Foreskin keratinocyte (primary cell): ENCODE measurements at places on chromosomes 4 and X.

- no peak for DNase-seq
These were observed 120.7 kb upstream of the HCCS start for GRCh38 chrX:10990418-10990817.

DNA sequence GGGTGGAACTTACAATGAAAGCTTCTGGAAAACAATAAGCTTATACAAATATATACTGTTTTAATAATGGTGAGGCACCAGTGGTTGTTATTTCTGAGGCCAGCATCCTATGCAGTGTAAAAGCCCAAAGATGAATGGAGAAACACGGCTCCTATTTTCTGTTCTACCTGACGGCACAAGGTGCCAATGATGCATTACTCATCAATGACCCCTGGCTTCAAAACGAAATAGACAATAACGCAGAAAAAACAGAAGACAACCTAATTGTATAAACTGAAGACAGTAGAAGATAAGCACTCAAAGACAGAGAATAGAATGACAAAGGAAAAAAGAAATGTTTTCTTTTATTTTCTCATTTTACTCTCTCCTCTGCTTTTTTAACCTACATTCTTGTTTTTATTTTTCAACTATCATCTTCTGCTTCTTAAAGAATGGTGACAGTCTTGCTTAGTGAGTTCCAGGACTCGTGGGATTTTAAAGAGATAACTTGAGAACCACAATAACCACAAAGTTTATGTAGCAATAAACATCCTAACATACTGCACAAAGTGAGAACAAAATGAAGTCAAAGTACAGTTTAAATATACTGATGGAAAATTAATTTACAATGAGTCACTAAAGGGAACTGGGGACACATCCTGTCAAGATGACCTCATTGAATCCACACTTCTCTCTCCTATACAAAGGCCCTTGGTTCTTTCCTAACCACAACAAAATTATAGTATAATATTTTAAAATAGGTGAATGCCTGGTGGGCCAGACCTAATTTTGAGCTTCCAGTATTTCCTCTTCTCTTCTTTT lies 169.8 kb downstream of the BTC start:
- peak; percentile 89 for DNase-seq

DNA sequence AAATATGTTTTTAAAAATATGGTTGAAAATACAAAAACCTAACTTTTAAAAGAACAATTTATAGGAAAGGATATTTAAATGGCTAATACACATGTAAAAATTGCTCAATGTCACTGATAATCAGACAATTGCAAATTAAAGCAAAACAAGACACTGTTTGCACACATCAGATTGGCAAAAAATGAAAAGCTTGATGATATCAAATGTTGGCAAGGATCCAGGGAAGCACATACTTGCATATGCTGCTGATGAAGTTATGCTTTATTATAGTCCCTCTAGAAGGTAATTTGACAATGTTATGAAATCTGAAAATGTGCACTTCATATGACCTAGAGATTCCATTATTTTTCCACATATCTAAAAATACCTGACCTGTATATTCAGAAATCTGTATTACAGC lies 45.7 kb upstream of the EPGN start:
- no peak for DNase-seq

DNA sequence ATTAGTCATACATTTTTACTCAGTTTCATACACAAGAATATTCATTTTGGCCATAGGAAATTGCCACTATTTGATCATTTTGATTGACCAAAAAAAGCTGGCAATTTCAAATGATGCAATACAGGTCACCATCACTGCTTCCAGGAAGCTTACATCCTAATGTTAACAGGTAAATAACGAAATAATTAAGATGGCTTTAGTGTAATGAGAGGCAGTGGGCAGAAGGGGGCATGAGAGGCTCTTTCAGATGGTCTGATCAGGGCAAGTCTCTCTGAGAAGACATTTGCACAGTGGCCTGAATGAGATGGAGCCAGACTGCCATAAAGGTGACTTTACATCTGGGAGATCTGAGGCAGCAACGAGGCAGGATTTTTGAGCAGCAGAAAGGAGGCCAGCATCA lies 170.7 kb downstream of the SLIT2 start:
- no peak for DNase-seq

- no peak for DNase-seq
These were observed 207.3 kb upstream of the CLNK start for GRCh38 chr4:10891866-10892265.

DNA sequence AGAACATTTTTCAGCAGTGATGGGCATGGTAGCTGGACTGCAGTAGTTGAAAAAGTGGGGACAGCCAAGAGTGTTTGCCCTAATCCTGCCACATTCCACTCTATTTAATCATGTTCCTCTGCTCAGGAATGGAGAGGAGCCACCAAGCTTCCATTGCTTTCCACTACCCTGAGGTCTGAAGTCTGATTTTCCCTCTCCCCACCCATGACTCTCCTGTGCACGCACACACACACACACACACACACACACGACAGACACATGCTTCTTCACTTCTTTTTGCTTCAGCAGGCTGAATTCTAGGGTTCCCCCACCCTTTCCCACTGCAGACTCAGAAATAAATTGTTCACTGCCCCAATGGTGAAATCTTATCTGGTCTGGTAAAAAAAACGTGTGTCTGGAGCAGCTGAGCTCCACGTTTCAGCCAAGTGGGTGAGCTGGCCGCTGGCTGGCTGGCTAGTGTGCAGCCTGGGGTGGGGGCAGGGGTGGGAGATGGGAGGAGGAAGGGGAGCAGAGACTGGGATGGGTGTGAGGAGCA lies 142.7 kb upstream of the NALF2 start:
- peak; percentile 34 for DNase-seq

- no peak for DNase-seq
These were observed 35.4 kb downstream of the NPNT start for GRCh38 chr4:105930698-105931097.

DNA sequence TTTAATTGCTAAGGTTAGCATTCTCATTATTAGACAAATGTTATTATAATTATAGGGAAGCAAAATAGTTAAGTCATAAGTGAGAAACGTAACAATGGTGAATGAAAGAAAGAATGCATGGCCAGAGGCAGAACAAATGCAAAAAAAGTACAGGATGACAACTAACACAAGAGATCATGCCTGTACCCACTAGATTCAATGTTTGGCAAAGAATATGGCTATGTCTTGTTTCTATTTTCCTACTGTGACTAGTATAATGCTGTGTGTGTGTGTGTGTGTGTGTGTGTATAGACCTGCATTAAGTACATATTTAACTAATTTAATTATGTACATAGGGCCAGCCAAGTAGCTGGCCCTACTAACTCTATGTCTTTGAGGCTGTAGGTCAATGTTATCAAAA lies 12.9 kb upstream of the BMP2K start:
- DNase-seq: peak; percentile 28

- no peak for DNase-seq
These were observed 88.0 kb upstream of the CBR4 start for GRCh38 chr4:169098054-169098497.

- no peak for DNase-seq
These were observed 480.9 kb downstream of the PCDH11X start for GRCh38 chrX:92260102-92260501.

GRCh38 chr4:120088507-120088906 lies 21.9 kb upstream of the MAD2L1 start:
- DNase-seq: no peak

DNA sequence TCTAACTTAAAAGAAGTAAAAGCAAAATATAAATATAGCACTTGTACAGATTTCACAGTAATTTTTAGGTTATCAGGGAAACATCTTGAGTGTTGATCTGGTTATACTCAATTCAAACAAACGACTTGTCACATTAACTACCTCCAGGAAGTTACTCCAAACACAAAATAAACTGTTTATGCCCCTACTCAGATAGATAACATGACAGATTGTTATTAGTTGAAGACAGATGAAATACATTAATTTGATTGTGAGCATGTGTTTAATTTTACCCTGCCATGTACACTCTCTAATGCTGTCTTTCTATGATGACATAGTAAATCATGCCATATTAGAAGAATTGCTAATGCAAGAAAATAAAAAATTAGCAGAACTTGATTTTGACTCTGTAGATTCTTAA lies 88.0 kb downstream of the RAB28 start:
- no peak for DNase-seq

DNA sequence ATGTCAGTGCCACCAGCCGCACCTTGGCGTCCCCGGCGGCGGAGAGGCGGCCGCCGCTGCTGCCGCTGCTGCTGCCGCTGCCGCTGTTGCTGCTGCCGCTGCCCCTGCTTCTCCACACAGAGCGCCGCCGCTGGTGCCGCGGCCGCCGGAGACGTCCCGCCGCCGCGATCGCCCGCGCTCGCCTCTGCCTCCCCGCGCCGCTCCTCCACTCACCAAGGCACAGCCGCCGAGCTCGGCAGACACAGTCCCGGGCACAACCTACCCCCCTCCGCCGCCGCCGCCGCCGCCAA lies at the start of gene PPP3CA:
TSS of gene PPP3CA (minus strand) at position 260 of the 290 bp plus-strand sequence.
- no peak for DNase-seq

DNA sequence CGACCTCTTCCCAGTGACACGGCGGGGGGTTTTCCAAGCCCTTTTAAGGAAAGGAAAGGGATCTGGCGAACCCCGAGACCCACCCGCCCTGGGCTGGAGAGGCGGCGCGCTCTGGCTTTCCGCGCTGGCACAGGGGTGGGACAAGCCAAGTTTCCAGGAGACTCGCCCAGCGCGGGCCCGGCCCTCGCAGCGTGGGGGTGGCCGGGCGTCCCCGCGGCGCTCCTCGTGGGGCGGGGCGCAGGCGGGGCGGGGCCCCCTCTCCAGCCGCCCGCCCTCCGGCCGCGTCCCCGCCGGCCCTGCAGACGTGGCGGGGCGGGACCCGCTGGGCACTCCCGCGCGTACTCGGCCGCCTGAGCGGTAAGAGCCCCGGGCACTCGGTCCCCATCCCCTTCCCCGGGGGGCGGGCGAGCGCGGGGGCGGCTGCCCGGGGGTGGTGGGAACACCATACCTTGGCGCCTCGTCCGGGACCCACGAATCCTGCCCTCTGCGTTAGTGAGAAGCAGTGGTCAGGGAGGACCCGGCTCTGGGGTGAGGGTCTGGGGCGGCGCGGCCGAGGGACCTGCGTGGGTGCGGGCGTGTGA lies at the start of gene FAM114A1:
TSS of gene FAM114A1 (plus strand) at position 329 of the 581 bp plus-strand sequence. CDS start 10,273 bp downstream, outside the sequence.
- DNase-seq: peak; percentile 13
